ENCODE measurements at places on chromosomes 1 and 21.

- DNase-seq, result no peak
Observed at GRCh38 chr1:187264995-187265602, 436.4 kb downstream of the PLA2G4A start.

DNA sequence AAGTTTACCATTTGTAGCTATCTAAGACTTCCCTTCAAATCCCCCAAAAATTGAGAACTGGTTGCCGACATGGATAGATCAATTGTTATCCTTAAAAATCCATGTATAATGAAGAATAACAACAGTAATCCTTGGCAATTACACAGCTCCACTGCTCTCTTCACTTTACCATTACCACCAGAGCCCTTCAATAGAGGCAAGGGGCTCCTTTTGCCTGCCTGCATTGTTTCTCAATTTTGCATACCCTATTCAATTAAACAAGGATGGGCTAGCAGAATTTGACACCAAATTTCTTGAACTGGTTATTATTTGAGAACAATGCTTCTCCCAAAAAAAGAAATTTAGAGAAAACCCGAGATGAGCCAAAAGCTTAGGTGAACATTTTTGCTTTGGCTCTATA is 387.8 kb upstream of the PKN2 start:
- DNase-seq, result no peak

GRCh38 chr1:147890177-147890790 is 12.3 kb upstream of the GJA8 start:
- peak; percentile 53 for DNase-seq

DNA sequence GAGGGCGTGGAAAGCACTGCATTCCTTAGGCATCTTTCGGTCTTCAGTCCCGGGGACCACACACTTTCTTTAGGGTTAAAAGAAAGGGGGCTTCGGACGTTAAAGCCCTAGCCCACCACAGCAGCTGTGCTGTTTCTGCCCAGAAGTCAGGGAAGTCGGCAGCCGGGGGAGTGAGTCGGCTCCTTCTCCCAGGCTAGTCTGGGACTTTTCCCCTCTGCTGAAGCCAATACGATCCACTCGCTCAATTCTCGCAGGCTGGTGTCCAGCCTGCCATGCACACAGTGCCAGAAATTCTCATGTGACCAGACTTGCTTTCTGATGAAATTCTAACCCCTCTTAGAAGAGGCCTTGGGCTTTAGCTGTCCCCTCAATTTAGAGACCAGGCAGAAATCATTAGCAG is 67.7 kb downstream of the BCAR3 start:
- no peak for DNase-seq

- no peak for DNase-seq
Observed at GRCh38 chr1:230957580-230957989, 21.1 kb downstream of the TTC13 start.

- DNase-seq, result no peak
Observed at GRCh38 chr1:181469829-181470228, 13.5 kb upstream of the CACNA1E start.

GRCh38 chr1:67457247-67457646 is 27.0 kb upstream of the SERBP1 start:
- no peak for DNase-seq

All from 8988T (cell line).